Mammary epithelial cell (primary cell): ENCODE measurements at places on chromosomes 7 and 10. TPM values are rescaled to one million over a fixed set of nuclear protein-coding genes. Genes with fewer than 3 reads are reported as not detected.

ZPBP gene
- polyA plus RNA-seq = not detected

TAS2R39 gene
- not detected for polyA plus RNA-seq

TPST1 gene
- polyA plus RNA-seq = 40.2 TPM

NHLRC2 gene
- polyA plus RNA-seq = 5.7 TPM

DNA sequence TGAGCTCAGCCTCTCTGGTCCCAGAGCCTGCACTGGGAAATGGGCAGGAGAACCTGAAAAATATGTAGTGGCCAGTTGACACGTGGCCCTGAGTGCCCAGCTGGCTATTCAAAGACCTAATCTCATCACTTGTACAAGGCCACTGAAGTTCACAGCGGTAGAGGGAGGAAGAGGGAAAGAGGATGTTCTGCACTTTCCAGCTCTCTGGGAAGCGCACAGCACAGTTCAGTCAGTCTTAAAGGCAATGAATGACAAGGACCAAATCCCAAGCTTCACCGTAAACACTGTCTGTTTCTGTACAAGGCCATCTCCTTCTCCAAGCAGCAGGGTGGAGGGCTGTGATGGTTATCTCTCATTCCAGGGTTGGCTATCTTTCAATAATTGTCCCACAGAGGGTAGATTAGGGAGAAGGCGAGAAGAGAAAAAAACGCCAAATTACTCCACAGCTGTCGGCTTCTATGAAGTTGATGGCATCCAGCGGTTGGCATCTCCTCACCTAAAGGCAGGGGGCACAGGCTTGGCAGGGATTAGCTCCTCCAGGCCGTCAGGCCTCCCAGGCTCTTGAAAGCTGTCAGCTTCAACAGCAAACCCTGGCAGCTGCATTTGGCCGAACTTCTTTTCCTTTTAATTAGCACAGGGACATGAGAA is 10.6 kb downstream of the SFMBT2 start:
- no peak for DNase-seq

GRCh38 chr7:1243964-1244416 is 11.3 kb downstream of the UNCX start:
- DNase-seq = no peak

DNA sequence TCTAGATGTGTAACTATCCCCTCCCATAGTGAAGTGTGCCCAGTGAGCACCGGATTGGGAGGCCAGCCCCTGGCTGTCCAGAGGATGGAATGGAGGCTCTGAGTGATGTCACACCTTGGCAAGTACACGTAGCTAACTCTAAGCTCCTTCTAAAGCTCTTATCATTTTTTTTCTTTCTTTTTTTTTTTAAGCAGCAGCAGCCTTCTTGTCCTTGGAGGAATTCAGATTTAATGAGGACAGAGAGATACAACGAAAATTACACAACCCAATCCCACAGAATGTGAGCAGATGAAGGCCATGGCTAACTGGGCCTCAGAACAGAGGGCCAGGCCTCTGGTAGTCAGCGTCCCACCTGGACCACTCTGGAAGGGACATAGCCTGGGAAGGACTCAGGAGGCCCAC is 11.3 kb downstream of the TNS3 start:
- DNase-seq = no peak

DNA sequence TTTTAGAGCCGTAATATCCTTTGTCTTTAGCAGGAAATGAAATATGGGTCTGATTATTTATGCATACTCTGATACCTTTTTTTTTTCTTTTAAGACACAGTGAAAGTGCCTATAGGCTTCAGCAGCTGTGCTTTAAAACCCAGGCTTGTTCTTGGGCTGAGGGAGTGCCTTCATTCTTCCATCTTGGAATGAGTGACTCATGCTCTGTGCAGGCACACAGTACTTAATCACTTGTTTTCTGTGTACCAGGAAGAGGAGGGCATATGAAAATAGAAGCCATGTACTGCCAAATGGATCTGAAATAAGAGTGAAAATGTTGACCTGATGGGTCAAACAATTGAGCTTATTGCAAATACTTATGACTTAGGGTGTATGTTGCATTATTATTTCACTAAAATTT is 12.0 kb downstream of the INPP5F start:
- peak; percentile 84 for DNase-seq

GRCh38 chr7:78368771-78369170 is 570.2 kb downstream of the PHTF2 start:
- no peak for DNase-seq

GRCh38 chr10:668786-669485 is 20.5 kb downstream of the DIP2C start:
- no peak for DNase-seq
